Keratinocyte (primary cell): ENCODE measurements at places on chromosomes 2 and 18.

GRCh38 chr2:38290332-38290731, 86.7 kb downstream of the ATL2 start:
- no peak for DNase-seq

DNA sequence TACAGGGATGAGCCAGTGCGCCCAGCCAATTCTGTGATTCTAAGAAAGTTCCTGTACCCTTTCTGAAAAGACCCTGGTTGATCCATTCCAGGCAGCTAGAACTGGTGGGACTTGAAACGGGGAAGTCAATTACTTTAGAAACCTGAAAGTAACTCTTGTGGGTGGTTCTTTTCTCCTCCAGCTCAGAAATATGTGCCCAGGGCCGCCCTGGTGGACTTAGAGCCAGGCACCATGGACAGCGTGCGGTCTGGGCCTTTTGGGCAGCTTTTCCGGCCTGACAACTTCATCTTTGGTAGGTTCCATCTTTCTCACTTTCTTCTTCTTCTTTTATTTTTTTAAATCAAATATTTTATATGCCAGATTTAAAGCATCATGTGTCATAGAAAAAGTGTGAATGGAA, 2.7 kb downstream of the TUBB6 start:
- DNase-seq, result no peak

DNA sequence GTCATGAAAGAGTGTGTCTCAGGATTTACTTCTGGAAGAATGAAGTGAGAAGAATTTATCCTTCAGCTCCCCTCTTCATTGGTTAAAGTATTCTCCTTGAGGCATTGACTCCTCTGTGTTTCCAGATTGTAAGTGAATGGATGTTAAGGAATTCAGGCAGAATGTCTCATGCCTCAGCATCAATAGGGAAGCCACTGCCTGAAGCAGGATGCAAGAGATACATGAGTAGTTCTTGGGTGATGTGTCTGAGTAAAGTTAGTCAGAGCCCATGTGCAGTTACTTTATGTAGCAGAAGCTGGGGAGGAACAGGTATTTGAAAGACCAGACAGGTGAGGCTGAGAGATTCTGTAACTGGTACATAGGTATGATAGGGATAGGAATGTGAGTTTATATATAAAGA, 34.0 kb upstream of the TMEFF2 start:
- DNase-seq, result no peak

DNA sequence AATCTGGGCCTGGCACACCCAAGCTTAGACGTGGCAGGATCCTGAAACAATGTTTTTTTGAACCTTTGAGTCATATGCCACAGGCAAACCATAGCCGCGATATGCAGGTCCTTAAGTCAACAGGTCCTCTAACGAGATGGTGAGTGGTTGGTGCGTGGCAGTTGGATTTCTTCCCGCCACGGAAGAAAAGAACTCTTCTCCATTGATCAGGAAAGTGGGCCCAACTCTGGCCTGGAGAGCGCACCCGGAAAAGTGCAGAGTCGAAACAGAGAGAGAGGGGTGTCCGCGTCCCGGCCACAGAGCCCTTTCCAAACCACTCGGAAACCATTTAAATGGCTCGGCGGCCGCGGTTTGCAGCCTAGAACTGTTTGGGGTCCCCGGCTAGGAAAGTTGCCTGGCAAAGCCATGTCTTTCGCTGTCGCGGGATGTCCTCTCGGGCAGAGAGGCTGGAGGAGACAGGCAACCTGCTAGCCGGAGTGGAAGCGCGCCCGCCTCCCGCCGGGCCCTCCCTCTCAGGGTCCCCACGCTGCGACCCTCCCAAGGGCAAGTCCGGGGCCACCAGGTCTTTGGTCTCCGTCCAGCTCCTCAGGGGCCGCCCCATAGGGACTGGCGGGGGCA, 777 bp downstream of the GALNT3 start:
- no peak for DNase-seq
